Activated CD4-positive, CD25-positive, alpha-beta regulatory T cell treated with anti-CD3 and anti-CD28 coated beads, Interleukin-2, amount 50 U/mL, for 24 hours (primary cell): ENCODE measurements at places on chromosomes 5 and 9.

GRCh38 chr9:107147134-107147533, 135.9 kb upstream of the RAD23B start:
- no peak for ATAC-seq

GRCh38 chr9:133928248-133928764, 63.8 kb downstream of the VAV2 start:
- no peak for ATAC-seq

DNA sequence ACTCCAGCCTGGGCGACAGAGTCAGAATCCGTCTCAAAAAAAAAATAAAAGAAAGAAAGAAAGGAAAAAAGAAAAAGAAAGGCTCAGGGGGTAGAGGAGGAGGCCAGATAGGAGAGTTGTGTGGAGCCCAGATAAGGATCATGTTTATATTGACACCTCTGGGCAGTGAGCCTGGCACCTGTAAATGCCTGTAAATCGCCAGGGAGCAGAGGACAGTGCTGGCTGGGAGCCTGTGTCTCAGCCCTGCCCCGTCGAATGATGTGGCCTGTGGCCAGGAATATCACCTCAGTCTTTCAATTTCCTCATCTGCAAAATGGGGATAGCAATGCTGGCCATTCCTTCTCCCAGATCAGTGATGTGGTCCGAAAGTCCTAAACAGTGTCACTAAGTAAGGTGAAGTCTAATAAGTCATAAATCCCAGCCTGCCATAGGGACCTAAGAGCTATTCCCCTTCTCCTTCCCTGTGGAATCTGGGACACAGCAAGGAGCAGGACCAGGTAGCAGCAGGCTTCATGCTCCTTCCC, 10.3 kb upstream of the ABO start:
- no peak for ATAC-seq

- ATAC-seq: no peak
Measured at GRCh38 chr5:1162751-1163150, 38.6 kb upstream of the SLC6A19 start.

GRCh38 chr5:39146831-39147540, 72.4 kb downstream of the FYB1 start:
- ATAC-seq: no peak

DNA sequence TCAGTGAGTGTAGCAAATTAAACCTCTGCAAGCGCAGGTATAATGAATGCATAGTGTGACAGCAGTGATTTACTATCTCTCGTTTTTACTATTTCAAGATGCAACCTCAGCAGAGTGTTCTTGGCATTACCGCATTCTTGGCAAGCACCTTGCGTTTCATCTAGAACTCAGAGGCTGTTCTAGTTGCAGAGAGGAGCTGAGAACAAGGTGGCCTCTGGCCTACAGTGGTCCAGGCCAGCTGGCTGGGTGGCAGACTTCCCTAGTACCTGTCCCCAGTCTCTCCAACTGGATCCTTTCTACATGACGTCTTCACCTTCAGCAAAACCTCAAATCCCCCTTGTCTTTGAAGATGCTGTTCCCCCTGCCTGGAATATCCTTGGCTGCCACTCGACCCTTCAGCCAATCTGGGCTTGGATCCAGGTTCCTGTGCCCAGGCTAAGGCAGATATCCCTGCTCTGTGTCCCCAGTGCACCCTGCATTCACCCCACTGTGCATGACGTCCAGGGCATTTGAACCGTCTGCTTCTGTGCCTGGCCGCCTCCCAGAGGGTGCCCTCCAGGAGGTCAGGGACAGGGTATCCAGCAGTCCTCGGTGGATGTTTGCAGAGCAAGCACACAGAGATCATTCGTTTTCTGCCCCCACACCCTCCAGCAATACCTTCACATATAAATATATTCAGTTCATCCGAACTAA, 120.4 kb upstream of the CPEB4 start:
- ATAC-seq: no peak

- no peak for ATAC-seq
Measured at GRCh38 chr5:15993919-15994318, 185.7 kb downstream of the MARCHF11 start.

GRCh38 chr5:163489055-163489744, 16.2 kb upstream of the MAT2B start:
- ATAC-seq: peak; percentile 24

GRCh38 chr5:75686480-75686879, 30.8 kb downstream of the POC5 start:
- no peak for ATAC-seq

GRCh38 chr5:111360173-111360572, 136.0 kb downstream of the CAMK4 start:
- no peak for ATAC-seq

- no peak for ATAC-seq
Measured at GRCh38 chr5:168960497-168960896, 340.4 kb downstream of the SLIT3 start.

DNA sequence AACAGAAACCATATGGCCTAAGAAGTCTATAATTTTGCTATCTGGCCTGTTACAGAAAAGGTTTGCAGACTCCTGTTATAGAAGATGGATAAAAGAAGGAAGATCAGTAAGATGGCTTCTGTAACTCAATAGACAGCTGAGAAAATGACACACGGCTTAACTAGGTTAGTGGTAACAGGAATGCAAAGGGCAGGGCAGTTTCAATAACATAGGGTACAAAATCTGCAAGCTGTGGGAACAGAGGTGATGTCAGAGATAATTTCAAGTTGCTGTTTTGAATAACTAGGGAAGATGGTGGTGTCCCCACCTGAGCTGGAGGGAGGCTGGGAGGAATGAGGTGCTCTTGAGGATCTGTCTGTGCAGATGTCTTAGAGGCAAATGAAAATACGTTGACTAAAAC, 106.5 kb downstream of the GLIS3 start:
- ATAC-seq: no peak

DNA sequence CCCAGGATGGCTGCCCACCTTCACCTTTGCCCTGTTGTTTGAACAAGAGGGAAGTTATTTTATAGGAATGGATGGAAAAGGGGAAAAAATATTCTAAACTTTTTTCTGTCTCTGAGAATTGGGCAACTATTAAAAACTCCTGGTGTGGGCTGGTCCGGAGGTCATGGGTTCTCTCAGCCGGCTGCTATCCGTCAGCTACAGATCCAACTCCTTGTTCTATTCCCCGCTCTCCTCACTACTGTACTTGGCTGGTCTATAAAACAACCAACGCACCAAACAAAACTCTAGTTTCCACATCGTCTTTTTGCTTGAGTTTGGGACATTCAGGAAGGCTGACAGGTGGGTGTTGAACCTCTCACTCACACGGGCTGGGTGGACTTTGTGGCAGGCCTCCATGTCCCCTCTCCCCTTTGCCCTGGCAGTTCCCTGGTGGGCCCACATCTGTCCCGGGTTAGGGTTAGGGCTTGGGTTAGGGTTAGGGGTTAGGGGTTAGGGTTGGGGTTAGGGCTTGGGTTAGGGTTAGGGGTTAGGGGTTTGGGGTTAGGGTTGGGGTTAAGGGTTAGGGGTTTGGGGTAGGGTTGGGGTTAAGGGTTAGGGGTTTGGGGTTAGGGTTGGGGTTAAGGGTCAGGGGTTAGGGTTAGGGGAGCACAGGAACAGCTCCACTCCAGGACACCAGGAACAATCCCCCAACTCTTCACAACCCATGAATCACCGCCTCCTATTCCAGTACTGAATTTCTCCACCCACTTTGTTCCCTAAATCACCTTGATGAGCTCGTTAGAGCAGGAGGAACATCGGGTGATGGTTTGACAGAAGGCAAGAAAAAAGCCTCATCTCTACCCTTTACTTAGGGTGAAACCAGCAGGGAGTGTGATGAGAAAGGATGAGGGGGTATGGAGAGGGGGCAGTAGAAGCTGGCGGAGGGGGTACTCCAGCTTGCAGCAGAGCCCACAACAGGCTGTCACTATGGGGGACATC, 302.1 kb upstream of the IRX4 start:
- ATAC-seq: no peak

DNA sequence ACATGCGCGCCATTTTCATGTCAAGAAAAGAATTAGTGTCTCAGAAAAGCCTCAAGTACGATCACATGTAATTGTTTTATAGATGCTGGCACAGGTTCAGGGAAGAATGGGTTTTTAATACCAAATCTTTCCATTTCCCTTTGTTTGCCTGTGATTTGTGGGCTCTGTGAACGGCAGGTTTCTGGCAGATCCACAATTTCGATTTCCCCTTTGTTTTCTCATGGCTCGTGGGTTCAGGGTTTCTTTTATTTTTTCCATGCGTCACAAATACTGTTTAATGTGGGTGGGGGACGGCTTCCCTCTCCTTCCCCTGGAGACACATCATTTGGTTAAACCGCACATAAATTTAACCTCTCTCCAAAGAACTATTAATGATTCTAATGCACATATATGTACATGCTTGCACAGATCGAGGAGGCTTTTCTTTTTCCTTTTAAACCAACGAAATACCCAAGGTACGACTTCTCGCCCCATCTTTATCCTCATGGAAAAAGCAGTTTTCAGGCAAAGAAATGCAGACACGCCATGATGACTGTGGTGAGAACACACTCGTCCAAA, 195.9 kb downstream of the SLIT3 start:
- ATAC-seq: no peak

- ATAC-seq: no peak
Measured at GRCh38 chr5:77981820-77982219, 205.7 kb upstream of the TBCA start.

- no peak for ATAC-seq
Measured at GRCh38 chr5:172858990-172859811, 25.1 kb downstream of the ERGIC1 start.

DNA sequence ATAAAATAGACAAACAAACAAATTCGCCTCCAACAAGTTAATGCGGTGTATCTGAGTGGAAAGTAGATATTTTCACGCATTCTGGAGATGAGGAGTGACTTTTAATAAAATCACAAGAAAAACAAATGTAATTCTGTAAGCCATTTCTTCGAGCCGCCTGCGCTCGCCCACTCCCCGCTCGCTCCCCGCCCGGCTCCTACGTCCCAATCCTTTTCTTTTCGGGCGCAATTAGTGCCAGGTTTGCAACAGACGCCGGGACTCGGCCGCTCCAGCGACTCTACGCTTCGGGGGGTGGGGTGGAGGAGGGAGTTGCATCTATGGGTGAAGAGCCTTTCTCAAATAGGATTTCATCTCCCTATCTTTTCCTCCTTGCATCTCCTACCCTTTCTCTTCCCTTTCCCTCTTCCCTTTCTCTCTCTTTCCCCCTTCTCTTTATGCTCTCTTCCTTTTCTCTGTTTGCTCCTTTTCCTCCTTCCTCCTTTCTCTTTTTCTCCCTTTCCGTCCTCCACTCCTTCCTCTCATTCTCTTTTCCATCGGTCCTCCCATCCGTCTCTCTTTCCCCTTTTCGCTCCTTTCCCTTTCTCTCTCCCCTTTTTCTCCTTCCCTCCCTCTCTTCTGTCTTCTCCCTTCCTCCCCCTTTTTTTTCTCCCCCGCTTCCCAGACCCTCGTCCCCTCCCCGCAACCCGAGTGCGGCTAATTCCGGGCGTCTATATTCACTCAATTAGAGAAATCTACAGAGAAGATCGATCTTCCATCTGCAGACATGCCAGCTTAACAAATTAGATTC, 6.1 kb upstream of the OTP start:
- ATAC-seq: no peak

DNA sequence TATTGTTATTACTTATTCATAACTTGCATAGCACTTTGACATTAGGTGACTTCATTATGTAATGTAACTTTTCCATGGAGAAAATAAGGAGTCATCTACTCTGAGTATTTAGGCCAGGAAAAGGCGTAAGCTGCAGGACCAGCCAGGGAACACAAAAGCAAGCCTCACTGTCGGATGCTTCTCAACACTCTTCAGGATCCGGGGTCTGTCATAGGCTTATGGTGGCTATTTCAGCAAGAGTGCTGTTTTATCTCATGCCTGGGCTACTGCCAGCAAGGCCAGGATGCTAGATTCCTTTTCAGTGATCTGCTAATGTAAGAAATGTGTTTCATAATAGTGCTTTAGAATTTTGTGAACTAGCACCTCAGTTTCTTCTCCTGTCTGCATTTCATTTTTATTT, 162.4 kb downstream of the CHSY3 start:
- ATAC-seq: no peak

DNA sequence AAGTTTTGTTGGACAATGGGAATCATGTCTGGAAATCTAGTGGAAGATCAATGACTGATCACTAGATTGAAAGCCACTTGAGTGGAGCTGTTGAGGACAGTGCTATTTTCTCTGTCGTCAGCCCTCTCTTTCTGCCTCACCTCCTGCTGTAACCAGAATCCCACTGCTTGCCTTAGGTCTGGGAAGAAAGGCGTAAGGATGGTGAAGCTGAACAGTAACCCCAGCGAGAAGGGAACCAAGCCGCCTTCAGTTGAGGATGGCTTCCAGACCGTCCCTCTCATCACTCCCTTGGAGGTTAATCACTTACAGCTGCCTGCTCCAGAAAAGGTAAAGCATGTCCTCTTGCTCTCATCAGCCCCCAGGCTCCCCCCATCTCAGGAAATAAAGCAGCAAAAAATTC, 1.1 kb downstream of the NSG2 start:
- no peak for ATAC-seq

- ATAC-seq: no peak
Measured at GRCh38 chr5:180286-180918, 10.9 kb upstream of the LRRC14B start.

DNA sequence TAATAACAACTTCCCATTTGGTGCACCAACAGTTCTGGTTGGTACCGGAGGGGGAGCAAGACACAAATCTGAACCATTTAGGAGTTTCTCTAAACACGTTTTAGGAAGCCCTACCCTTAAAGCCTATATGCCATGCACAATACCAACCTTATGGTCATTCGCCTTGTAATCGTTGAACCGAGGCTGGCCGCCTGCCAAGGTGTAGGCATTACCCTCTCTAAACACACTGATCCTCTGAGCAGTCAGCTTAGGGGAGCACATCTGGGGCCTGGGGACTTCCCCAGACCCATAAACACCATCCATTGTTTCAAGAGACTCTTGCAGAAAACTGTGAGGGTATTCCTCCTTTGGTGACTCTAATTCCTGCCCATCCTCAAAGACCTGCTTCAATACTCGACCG, 328 bp downstream of the GRXCR2 start:
- ATAC-seq: no peak

DNA sequence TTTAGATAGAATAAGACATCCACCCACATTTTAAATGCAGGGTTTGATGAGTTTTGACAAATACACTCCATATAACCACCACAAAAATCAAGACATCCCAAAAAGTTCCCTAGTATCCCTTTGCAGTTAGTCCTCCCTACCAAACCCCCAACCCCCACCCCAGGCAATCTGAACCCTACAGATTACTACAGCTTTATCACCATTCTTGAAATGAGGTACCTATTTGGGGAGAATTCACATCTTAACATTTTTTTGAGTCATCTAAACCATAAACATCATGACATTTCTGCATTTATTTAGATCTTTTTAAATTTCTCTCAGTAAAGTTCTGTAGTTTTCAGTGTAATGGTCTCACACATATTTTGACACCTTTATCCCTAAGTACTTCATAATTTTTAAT, 53.9 kb downstream of the PTBP3 start:
- ATAC-seq: no peak

GRCh38 chr9:107213561-107214028, 69.5 kb upstream of the RAD23B start:
- peak; percentile 99 for ATAC-seq

GRCh38 chr5:32449262-32449661, 4.7 kb upstream of the ZFR start:
- ATAC-seq: no peak

- ATAC-seq: no peak
Measured at GRCh38 chr5:33539212-33539611, 98.4 kb downstream of the TARS1 start.

GRCh38 chr5:133967698-133968203, 674 bp downstream of the C5orf15 start:
- peak; percentile 14 for ATAC-seq
